ENCODE measurements at places on chromosomes 1 and 21.

DNA sequence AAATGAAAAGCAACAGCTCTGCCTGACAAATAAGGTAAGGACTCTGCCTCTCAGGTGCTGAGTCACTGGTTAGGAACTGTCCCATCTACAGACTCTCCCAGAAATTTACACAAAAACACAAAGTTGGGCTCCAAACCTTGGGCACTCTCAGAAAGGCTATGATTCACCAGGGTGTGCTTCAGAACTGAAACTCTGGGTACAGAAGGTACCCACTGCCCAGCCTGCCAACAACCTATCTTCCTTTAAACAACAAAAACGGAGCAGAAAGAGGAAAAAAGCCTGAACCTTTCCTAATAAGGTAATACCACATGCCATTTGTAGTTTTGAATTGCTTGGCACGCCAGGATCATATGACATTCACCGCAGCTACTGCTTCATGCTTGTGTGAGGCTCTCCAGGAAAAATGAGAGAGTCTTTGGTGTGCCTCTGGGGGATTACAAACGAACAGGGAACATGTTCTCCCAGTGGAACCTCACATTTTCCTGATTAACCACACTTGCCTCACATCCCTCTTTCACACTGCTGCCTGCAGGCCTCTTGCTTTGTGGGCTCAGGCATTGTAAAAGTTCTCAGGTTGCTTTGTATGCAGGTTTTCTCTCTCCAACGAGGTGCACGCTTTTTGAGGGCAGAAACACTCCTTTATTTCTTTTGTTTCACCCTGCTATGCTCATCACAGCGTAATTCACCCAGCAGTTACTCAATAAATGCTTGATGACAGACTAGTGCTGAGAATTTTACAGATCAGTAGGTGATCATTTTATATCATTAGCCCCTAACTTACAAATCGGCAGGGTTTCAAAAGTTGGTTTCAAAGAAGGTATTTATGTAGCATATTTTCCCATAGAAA, 65.1 kb downstream of the GADD45A start:
- DNase-seq = no peak

DNA sequence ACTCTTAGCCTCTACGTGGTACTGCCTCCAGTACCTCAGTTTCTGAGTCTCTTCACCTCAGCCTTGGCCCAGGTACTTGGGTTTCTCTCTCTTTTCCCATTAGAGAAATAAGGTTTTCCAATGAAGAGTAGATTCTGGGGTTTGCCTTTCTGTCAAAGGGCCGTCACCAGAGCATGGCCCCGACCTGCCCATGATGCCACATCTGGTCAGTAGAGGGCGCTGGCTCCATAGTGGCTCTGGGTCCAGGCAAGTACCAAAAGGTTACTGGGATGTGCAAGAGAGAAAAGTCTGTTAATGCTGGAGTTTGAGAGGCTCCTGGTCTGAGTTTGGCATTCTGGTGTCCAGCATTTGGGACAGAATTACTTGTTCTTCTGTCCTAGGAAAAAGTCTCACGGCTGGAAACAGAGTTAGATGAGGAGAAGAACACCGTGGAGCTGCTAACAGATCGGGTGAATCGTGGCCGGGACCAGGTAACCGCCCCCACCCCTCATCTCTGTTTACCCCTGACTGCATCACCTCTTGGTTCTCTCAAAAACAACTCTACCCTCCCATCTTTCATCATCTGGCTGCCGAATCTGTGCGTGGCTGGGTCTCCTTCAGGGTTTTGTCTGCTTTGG, 5.3 kb upstream of the TUFT1 start:
- DNase-seq = no peak

- no peak for DNase-seq
These were observed 18.7 kb downstream of the SLC19A1 start for GRCh38 chr21:45523411-45524101.

GRCh38 chr1:98373056-98373455, 288.5 kb upstream of the SNX7 start:
- DNase-seq = no peak

- DNase-seq = no peak
These were observed 5.3 kb downstream of the CREG1 start for GRCh38 chr1:167548059-167548932.

- no peak for DNase-seq
These were observed 2.4 kb upstream of the FAM110D start for GRCh38 chr1:26156285-26157038.

- DNase-seq = no peak
These were observed 5.4 kb downstream of the CYP4B1 start for GRCh38 chr1:46804027-46804889.

GRCh38 chr1:71956613-71957285, 325.6 kb downstream of the NEGR1 start:
- no peak for DNase-seq

DNA sequence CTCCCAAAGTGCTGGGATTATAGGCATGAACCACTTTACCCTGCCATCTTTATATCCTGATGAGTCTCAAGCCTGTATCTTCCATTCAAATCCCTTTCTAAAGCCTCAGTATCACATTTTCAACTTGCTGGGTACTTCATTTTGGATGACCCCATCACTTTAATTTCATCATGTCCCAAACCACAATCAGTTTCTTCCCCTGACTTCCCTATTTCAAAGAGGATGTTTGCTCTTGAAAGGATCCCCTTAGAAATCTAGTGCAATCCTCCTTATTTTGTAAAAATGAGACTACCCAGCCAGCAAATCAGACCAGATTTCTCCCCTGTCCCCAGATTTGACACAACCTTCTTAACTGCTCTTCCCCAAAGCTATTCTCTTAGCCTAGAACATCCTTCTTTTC, 7.0 kb upstream of the TRIT1 start:
- no peak for DNase-seq

GRCh38 chr1:56585985-56586384, 6.6 kb upstream of the PLPP3 start:
- no peak for DNase-seq

DNA sequence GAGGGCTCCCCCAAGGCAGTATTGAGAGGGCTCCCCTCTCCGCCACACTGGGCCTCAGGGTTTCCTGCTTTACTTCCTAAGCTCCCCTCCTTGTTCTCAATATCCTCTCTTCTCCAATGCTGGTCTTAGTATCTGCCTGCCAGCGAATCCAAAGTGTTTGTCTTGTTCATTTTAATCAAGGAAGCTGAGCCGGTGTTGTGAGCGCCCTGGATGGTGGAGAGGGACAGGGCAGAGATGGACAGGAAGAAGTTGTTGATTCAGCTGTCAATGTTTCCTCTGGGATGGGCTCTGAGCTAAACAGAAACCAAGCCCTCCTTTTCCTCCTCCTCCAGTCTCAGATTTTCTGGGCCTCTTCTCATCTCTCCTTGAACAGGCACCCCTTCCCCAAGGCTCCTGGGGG, 5.4 kb downstream of the OLFML3 start:
- no peak for DNase-seq

- no peak for DNase-seq
These were observed 1.5 kb upstream of the DNAJB4 start for GRCh38 chr1:78003070-78003746.

- DNase-seq = no peak
These were observed 3.4 kb downstream of the CTSK start for GRCh38 chr1:150804671-150805070.

DNA sequence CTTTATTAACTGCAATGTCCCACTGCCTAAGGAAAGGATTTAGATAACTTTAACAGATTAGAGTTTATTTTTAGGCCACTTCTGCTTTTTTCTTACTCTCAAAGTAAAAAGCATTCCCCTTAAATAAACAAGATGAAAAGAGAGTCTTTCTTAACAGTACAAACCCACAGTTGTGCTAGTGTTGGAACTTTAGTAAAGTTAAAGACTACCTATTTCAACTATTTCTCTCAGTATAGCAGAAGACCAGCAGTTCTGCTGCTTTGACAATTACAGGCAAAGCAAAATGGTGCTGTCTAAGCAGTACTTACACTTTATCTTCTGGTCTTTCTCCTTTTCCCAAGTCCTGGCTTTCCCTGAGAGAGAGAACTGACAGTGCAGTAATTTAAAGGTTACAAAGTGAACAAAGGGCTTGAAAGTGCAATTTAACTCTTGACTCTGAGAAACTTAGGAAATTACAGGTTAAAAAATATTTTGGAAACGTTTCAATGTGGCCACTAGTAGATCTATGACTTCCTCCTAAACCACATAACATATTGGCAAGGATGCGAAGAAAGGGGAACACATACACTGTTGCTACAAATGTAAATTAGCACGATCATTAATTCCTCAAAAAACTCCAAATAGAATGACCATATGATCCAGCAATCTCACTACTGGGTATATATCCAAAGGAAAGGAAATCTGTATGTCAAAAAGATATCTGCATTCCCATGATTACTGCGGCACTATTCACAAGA, 135.4 kb upstream of the POGK start:
- no peak for DNase-seq

- no peak for DNase-seq
These were observed 320.5 kb downstream of the KCTD3 start for GRCh38 chr1:215887627-215888026.

GRCh38 chr1:22273686-22274681, 131.1 kb upstream of the WNT4 start:
- no peak for DNase-seq

DNA sequence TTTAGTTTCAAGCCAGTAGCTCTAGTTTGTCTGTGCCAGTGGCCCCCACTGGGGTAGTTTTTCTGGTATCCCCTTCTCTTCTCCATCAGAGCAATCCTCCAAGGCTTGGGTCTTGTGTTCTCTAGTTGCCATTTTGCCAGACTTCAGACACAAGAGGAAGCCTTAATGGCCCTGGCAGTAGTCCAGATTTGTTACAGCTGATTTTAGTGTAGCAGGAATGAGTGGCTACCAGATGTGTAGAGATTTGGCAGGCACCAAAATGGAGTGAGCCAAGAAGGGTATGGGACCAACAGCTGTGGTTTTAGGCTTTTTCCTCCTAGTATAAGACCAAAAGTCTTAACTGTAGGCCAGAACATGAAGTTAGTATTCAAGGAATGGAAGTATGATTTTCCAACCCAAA, 56.8 kb downstream of the ACP6 start:
- no peak for DNase-seq

GRCh38 chr1:41558761-41559171, 74.3 kb upstream of the EDN2 start:
- DNase-seq = no peak

DNA sequence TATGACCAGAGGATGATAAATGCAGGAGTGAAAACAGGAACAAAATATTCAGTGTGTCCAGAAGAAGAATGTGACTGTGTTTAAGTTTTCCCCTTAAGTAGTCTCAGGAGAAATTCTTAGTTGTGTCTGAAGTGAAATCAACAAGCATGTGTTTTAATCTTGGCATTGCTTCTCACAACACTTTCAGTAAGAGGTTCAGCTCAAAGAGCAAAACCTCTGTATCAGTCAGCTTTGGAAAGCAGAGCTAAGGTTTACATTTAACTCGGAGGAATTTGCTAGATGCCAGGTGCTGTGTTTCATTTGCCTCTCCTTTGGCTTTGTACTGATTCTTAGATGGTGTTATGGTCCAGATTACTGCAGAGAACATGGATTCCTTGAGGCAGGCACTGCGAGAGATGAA, 28.6 kb downstream of the CC2D1B start:
- DNase-seq = no peak

DNA sequence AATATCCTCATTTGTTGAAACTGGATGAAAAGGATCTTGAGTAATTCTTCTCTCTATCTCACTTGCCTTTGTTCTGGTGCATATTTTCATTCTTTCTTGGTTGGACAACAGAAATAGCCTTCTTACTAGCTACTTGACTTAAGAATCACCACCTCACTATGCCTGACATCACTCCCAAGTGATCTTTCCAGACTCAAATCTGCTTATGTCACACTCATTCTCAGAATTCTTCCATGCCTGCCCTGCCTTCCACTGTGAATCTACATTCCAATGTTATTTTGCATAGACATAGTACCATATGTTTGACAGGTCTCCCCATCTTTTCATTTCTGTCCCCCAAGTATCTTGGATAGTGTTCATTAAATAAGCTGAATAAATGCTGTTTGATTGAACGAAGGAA, 78.5 kb upstream of the DPYD start:
- DNase-seq = no peak

DNA sequence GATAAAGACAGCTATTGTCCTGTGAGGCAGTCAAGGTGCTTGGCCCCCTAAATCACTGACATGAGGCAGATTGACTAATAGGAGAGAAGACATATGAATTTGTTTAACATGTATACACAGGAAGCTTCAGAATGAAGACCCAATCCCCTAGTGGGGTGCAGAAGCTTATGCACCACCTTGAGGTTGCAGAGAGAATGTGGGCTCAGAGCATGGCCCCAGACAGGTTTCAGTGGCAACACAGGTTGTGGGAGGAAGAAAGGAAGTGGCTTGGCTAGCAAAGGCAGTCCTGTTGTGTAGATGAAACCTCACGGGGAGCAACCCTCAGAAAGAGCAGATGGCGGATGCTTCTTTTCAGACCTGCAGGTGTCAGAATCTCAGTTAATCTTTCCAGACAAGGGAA, 37.0 kb upstream of the PARP1 start:
- peak; percentile 21 for DNase-seq

- DNase-seq = no peak
These were observed at the start of gene CAPN9 for GRCh38 chr1:230747127-230747730. TSS of gene CAPN9 (plus strand) at chr1:230747388. CDS start at chr1:230747497, 109 bp downstream.

DNA sequence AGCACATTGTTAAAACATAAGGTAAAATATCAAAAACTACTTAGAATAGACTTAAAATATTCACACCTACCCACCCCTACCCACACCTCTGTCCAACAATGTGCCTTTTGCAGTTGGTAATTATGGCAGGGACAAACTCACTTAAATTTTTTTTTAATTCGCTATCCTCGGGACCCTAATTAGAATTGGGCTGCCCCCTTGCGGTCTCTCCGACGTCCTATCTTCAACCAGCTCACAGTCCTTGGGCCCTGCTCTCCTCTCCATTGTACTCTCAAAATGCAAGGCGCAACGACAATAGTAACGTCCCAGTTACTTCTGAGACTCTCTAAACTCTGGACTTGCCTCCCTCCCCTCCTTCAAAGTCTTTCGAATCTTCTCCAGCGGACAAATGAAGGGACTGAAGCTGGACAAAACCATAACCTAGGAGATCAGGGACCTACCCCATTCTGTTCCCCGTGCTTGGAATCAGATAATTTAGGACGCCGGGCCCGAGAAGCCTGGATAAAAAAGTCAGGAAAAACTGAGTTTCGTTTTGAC, 1.1 kb upstream of the CIART start:
- no peak for DNase-seq

GRCh38 chr1:10128101-10128765, 82.1 kb upstream of the KIF1B start:
- no peak for DNase-seq

- no peak for DNase-seq
These were observed 216.8 kb downstream of the CTH start for GRCh38 chr1:70627910-70628309.

GRCh38 chr1:156768610-156769295, 1.4 kb downstream of the PRCC start:
- no peak for DNase-seq

- no peak for DNase-seq
These were observed 2.9 kb downstream of the GFI1 start for GRCh38 chr1:92483610-92484471.

GRCh38 chr1:4000811-4001251, 100.8 kb upstream of the C1orf174 start:
- no peak for DNase-seq

DNA sequence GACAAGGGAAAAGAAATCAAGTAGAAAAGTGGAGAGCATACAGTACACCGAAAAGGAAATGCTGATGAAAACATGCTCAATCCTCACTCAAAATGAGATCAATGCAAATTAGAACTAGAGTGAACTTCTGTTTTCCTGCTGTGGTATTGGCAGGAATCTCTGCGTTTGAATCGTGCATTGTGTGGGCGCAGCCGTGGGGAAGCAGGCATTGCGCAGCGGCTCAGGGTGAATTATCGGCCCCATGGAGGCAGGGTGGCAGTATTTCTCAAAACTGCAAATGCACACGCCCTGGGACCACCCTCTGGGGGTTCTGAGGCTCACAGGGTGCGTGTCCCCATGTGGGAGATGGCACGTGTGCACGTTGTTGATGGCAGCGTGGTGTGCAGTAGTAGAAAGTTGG, 140.6 kb downstream of the PEX14 start:
- DNase-seq = no peak

All from NCI-H524 treated with DMSO at 0.1 percent for 48 hours (cell line).